Left lung (tissue), 14 donors: ENCODE measurements at places on chromosomes 2 and 18. TPM values are rescaled to one million over a fixed set of nuclear protein-coding genes. Genes with fewer than 3 reads are reported as not detected.

DNA sequence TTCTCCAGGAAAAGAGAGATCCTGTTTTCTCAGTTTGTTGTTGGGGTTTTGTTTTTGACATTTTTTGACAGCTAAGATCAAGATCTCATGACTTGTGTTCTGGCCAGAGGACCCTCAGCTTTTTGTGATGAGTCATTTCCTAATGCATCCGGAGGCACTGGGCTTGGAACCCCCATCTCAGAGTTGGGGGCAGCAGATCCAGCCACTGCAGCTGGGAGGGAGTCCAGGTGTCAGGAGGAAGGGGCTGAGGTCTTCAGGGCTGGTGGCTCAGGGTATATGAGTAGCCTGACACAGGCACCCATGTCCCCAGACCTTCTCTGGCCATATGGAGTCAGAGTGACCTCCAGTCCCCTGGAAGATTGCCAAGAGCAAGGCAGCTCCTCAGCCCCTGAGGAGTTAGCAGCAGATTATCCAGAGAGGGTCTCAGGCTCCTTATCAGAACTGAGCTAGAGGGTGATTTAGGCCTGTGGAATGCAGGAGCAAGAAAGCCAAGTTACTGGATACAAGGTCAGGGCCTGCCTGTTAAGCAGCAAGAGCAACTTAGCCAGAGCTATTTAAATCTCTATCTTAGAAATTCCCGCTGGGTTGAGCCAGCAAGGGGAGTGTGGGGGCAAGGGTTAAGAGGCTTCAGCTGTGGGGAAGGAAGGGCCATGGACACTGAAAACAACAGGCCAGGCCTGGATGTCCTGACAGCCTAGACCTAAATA lies 62.4 kb downstream of the TANC1 start:
- no peak for DNase-seq

DNA sequence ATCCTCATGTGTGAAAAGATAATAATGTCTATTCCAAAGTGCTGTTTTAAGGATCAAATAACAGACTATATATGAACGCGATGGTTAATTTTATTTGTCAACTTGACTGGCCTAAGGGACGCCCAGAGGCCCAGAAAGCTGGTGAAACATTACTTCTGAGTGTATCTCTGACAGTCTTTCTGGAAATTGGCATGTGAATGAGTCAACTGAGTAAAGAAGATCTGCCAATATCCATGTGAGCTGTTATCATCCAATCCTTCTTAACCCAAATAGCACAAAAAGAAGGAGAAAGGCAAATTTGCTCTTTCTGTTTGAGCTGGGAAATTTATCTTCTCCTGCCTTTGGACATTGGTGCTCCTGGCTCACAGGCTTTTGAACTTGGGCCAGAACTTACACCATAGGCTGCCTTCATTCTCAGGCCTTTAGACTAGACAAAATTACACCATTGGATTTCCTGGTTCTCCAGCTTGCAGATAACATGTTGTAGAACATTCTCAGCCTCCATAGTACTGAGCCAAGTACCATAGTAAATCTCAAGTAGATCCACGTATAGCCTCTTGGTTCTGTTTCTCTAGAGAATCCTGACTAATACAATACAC lies 114.7 kb upstream of the DOCK10 start:
- DNase-seq = no peak

DNA sequence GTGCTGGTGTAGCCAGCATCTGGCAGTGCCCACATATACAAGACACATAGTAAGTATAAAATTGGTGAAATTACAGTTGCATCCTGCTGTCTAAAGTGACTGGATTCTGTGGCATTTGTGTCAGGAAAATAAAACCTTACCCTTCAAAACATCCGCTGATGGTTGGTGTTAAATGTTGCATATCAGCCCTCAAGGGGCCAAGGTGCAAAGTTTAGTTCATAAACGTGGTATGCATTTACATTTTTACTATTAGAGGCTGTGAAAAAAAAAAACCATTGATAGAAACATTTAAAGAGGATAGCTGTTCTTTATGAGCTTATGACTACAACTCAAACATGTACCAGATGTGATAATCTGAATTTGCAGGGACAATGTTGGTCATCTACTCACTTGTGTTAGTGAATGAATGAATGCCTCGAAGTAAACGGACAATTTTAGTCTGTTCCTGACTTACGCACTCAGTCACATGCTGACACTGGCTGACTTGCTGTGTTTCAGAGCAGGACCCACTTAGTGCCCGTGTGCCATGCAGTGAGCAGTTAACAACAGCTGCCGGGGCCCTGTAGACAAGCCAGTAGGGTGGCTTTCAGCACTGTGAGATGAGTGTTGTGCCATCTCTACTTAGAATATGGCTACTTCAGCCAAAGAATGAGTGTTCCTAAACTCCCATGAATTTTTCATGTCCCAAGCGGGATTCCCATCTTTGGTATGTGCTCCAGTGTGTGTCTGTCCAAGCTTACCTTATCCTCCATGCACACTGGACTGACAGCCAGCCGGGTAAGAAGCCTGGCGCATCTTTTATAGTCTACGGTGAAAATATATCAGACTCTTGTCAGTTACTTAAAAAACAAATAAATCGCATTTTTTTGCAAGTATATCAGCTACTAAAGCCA lies 5.3 kb downstream of the ALKAL2 start:
- no peak for DNase-seq

- no peak for DNase-seq
Measured at GRCh38 chr2:54609647-54610046, 113.8 kb upstream of the EML6 start.

DNA sequence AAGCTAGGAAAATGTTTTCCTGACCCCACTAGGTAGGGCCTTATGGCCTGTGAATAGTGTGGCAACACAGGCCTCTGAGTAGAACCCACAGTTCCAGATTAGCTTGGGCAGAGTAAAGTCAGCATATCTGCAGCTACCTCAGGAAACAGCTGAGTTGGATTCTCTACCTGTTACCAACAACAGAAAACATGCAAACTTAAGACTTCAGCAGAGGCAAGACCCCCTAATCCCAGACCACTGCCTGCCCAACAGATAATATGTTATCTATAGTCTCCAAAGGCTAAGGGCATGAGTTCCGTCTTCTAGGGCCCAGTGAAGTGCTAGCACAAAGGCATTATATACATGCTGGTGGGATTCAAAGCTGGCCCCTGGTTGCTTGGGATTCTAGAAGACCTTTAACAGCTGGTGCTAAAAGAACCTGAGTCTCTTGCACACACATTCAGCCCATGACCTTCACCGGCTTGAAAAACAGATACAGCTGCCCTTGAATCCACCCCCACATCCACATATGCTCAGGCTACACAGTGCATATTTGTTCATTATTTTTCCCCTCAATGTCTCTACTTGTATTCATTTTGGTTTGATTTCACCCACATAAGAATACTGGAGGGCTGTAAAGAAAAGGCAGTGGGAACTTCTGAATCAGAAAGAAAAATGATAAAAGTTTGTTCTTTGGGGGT lies 13.5 kb upstream of the UBXN4 start:
- no peak for DNase-seq

DNA sequence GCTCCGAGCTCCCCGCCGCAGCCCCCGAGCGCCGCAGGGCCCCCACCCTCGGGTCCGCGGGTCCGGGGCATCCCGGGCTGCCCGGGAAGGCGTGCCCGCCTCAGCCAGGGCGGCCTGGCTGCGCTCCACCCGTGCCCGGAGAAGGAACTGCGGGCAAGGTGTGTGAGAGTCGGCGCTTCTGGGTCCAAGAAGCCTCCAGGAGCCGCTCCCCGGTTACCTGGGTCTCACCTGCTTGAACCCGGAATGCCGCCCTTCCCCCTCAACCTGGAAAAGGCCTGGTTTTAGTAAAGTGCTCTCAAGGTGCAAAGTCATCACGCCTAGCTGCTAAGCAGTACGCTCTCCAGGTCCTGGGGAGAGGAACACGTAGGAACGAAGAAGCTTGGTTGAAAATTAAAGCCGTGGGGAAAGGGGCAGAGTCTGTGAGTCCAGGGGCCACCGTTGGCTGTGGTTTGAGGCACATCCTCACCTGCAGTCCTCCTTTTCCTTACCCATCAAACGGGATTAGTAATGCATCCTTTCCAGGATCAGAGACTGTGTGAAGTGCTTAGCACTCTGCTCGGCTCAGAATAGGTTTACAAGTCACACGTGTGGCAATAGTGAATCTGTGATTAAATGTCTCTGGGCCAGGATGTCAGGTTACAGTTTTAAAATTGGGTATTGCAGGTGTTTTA lies 1.2 kb downstream of the ASAP2 start:
- DNase-seq = peak; percentile 80

DNA sequence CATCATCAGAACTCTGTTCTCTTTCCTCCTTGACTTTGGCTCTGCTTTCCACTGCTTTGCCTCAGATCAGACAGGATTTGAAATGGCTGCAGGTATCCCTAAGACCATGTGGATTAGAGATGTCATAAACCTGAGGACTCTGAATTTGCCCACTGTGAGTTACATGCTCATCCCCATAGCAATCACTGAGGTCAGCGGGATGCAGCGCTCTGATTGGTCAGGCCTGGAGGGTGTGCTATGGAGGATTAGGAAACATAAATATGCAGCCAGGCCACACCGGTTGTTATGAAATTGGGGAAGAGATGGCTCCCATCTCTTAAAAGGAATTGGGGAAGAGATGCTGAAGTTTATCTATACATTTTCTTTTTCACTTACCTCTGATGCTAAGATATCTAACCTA lies 73.7 kb upstream of the DNAJC10 start:
- peak; percentile 83 for DNase-seq

The PSMD14 gene
- 40.7 TPM for total RNA-seq

The FEV gene
- total RNA-seq = not detected

The NPPC gene
- not detected for total RNA-seq

The MC5R gene
- total RNA-seq = not detected

The TMEM247 gene
- not detected for total RNA-seq
